ENCODE measurements at places on chromosomes 2 and 18.

- no peak for ATAC-seq
These were observed 62.4 kb upstream of the TWIST2 start for GRCh38 chr2:238785528-238785860.

DNA sequence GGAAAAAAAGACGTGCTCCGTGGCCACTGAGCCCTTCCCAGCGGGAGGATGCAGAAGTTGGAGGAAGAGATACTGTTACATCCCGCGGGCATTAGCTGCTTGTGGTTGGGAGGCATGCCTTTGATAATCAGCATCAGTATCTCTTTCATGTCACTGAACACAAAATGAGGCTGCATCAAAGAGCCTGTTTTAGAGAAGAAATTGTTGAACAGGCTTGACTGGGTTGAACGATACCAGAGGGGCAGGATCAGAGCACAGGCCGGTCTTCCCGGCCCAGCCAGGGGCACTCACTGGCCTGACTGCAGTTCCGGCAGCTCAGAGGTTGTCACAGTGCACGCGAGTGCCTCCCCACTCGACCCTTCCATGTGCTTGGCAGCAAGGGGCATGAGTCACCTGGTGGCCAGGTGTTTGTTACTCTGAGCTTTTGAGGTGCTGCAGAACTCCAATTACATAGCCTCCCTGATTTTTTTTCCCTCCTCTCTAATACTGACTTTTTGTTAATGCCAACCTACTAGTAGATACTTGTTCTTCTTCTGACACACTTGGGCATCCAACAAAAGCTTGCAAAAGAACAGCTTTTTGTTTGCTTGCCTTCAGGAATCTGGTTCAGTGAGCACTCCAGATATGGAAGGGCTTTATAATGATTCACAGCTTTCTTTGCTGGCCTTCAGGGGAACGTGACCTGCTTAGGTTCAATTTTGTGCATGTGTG is 121.6 kb downstream of the VAPA start:
- ATAC-seq = no peak

- ATAC-seq = no peak
These were observed 10.7 kb downstream of the CD8A start for GRCh38 chr2:86779971-86780370.

DNA sequence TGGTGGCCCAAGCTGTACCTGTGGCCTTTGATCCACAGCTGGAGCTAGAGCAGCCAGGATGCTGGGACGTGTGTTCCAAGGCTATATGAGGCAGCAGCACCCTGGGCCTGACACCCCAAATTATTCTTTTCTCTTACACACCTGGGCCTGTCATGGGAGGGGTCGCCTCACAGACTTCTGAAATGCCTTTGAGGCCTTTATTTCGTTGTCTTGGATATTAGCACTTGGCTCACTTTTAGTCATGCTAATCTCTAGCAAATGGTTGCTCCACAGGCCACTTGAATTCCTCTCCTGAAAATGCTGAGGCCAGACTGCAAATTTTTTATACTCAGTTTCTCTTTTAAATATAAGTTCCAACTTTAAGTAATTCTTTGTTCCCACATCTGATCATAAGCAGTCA is 22.0 kb upstream of the IL1R2 start:
- no peak for ATAC-seq

- ATAC-seq = no peak
These were observed 2.3 kb downstream of the CETN1 start for GRCh38 chr18:582465-582864.

DNA sequence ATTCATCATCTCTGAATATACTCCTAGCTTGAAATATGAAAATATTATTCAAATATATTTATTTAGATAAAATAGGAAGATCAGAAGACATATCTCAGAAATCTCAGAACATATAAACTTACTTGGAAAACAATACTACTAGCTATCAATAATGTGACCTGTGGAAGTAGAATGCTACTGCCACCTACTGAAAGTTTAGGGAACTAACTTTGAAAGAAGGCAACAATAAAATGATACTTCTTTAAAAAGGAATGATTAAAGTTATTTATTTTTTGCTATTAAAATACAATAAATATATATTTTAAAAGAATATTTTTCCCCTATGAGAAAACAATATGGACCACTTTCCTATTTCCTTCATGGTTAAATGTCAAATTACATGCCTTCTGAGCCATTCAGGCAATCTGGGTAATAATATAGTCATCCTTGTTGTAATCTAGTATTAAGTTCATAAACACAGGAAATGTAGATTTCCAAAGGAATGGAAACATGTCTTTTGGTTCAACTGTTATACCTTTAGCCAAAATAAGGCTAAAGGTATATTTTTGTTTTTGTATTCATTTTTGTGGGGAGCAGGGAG is 26.0 kb downstream of the ACADL start:
- no peak for ATAC-seq

DNA sequence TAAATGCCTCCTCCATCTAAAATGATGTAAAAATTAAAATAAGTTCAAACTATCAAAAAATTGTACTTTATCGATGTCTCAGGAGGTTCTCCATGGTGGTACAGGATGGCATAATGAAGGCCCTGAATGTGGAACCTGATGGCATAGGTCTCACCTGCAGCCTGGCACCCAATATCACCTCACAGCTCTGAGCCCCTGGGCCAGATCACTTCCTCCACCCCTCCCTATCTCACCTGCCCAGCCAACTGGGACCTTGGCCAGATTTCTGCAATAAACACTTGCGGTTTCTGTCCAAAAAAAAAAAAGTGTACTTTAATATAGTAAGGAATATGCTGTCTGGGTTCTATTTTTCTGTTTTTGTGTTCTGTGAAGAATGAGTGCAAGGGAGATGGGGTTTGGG is 6.7 kb upstream of the RBM45 start:
- no peak for ATAC-seq

- no peak for ATAC-seq
These were observed 14.1 kb upstream of the GPC1 start for GRCh38 chr2:240421381-240421780.

Measured in motor neuron (in vitro differentiated cells).